ENCODE measurements at places on chromosomes 5 and 9.
A peak's percentile ranks its signal among the peaks of the same experiment; 100 is the strongest.

- no peak for DNase-seq
These were observed 15.5 kb downstream of the BAAT start for GRCh38 chr9:101369286-101369685.

DNA sequence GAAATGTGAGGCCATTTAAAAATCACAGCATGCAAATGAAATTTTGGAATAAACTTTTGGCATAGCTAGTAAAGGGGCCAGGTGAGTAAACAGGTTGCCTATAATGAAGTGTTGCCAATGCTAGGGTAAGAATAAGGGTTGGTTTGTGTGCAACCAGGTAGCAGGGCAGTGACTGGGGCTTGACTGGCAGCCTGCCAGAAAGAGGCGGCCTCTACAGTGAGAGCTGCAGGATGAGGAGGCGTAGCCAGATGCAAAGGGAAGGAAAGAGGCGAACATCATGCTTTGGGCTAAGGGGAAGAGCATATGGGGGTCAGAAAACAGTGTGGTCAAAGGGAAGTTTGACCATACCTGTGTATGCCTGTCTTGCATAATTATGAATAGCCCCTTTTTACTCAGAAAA is 70.6 kb downstream of the MAST4 start:
- DNase-seq: no peak

DNA sequence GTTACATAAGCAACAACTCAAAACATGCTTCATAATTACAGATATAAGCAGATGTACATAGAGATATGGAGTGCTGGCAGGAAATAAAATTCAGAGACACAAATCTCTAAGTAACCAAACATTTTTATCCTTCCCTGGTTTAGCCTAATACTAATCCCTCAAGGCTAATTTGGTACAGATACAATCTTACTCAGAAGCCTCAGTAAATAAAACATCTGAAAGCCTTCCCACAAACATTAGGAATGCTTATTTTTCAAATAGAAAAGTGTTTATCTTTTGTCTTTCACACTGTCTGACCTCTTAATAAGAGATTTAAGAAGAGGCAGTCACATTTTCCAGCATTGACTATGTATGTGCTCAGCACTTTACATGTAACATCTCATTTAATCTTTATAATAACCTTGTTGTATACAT is 399.4 kb downstream of the ARRDC3 start:
- no peak for DNase-seq

- no peak for DNase-seq
These were observed 8.3 kb downstream of the AHRR start for GRCh38 chr5:329768-330167.

GRCh38 chr5:93890657-93891056 is 149.3 kb upstream of the POU5F2 start:
- DNase-seq: peak; percentile 56

GRCh38 chr9:136802321-136802720 is 5.4 kb upstream of the RABL6 start:
- DNase-seq: no peak

DNA sequence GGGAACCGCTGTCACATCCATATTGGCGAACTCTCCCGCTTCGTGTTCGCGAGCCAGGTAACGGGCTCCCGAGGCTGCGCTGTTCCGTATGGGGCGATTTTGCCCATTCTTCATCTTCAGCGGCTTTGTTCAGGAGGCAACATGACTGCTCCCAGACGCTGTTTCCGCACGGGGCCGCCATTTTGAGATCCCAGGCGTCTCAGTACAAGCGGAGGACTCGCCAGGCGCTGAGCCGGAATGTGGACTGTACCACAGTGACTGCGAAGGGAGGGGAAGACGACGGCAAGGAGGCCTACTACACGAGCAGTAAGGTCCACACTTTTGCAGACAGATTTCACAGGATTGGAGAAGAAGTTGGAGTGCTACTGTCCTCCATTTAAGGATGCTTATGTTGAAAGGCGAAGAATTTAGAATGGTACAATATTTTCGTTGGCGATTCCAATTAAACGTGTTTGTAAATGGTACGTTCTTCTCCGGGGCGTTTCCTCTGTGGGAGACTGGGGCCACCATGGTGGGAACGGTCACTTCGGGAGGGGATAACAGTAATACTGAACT is 41.6 kb upstream of the ZNF300 start:
- no peak for DNase-seq

DNA sequence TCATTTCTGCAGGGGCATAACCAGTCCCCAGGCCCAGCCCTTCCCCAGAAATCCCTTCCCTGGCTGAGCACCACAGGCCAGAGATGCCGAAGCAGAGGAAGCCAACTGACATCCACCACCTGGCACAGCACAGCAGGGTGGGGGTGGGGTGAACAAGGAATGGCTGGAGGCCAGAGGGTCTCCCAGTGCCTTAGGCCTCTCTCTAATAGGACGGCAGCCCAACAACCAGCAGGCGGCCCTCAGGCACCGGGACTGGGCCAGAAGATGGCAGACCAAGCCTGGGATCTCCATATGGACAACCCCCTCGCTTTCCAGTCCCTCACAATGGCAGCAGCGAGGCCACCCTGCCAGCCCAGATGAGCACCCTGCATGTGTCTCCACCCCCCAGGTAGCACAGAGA is 13.2 kb downstream of the PDLIM4 start:
- DNase-seq: no peak

- DNase-seq: no peak
These were observed 299.4 kb upstream of the IRX2 start for GRCh38 chr5:3050863-3051262.

- no peak for DNase-seq
These were observed 366.9 kb upstream of the NUDT12 start for GRCh38 chr5:103929338-103930013.
